Stimulated activated CD4-positive, alpha-beta T cell treated with anti-CD3 and anti-CD28 coated beads, Interleukin-4, amount 100 ng/mL, for 1 hour (primary cell): ENCODE measurements at places on chromosomes 6 and 20.

DNA sequence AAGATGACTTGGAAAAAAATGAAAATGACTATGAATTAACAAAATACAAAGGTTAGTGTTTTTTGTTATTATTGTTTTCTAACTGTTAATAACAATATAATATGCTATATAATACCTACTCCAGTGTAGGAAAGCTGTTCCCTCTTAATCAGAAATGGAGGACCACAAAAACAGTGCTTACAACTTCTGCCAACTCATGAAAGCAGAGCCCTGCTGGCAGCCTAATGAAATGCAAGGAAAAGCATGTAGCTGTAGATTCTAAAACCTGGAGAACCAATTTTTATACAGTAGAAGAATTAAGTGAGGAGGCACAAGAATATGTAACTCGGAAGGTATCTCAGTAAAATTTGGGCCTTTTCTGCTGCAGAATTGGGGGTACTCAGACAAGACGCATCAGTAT, 29.4 kb downstream of the PHIP start:
- no peak for DNase-seq

DNA sequence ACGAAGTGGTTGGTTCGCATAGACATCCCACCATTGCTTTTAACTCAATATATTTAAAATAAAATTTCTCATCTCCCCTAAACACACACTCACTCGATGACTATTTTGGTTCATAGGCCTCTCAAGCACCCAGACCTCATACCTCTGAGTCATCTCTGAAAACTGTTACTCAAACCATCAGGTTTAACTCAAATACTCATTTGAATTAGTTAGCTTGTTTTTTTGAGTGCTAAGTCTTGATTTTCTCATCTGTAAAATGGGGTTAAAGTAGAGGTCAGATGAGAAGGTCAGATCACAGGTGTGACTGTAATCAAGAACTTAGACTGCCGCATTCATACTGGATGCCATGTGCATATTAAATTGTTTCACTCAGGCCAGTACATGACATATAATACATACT, 243.9 kb upstream of the TENT5A start:
- no peak for DNase-seq

- no peak for DNase-seq
These were observed 798.5 kb upstream of the EPHA7 start for GRCh38 chr6:94217836-94218235.

DNA sequence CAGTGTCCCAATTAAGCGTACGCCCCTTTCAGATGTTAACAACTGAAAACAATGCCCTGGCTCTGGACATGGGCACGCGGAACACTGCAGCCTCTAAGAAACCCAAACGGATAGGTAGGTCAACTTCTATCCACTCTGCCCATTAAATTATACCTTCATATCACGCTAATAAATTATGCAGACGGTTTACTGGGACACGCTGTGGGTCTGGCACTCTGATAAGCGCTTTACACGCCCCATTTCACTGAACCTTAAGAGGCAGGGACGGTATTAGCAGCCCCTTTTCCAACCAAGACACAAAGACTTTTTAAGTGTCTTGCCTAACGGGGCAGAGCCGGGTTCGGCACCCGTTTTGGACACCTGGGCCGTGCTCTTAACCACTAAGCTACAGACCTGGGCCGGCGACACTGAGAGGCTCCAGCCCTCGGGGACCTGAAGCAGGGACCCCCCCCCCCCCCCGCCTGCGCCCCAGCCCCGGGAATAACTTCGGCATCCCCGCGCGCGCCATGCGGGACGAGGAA, 744 bp downstream of the STAU1 start:
- DNase-seq = no peak

DNA sequence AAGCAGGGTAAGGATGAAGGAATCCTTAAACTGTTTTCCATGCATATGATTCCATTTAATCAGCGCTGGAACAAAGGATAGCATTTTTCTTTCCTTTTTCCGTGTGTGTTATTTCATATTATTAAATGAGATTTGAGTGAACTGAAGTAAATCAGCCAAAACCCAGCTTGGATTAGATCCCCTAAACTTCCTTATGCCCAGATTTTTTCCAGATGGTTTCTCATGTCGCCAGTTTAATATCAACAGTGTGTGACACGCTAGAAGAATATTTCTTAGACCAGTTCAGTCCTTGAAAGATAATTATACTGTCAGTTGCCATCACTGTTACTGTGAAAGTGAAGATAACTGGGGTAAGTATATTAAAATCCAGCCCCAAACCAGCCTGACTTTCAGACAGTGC, 1009.4 kb downstream of the KIF16B start:
- DNase-seq = no peak

- no peak for DNase-seq
These were observed 30.2 kb upstream of the GGTLC1 start for GRCh38 chr20:24018796-24019195.

- DNase-seq = no peak
These were observed 50.0 kb downstream of the SRC start for GRCh38 chr20:37395921-37396415.

DNA sequence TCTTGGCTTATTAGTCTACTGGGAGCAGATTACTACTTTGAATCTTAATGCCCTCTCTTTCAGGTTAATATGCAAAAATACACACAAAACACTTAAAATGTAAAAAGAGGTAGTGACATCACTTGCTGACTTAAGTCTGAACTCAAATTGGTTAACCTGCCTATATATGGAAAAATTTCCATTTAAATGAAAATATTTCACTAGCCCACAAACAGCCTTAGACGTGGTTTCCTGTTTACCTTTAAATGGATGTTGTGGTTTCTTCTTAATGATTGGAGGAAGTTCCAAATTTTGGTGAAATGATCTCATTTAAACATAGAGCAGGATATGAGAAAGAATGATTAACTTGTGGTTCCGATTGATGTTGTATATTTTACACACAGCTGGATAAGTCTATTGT, 553.7 kb downstream of the CD109 start:
- DNase-seq = no peak

DNA sequence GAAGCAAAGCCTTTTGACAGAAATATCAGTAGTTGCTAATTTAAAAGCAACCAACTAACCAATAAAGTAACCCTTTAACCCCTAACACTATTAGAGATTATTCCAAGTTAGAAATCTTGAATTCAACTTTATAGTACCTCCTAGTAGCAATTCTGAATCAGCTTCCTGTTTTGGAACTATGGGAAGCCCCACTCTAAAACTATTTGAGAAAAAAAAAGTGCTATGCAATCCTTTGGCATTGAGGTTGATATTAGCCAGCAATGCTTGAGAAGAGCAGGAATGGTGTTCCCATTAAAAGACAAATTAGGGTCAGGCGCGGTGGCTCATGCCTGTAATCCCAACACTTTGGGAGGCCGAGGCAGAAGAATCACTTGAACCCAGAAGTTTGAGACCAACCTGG, 306.2 kb upstream of the ZFP64 start:
- no peak for DNase-seq

- no peak for DNase-seq
These were observed 35.6 kb downstream of the BRPF3 start for GRCh38 chr6:36232172-36232571.

DNA sequence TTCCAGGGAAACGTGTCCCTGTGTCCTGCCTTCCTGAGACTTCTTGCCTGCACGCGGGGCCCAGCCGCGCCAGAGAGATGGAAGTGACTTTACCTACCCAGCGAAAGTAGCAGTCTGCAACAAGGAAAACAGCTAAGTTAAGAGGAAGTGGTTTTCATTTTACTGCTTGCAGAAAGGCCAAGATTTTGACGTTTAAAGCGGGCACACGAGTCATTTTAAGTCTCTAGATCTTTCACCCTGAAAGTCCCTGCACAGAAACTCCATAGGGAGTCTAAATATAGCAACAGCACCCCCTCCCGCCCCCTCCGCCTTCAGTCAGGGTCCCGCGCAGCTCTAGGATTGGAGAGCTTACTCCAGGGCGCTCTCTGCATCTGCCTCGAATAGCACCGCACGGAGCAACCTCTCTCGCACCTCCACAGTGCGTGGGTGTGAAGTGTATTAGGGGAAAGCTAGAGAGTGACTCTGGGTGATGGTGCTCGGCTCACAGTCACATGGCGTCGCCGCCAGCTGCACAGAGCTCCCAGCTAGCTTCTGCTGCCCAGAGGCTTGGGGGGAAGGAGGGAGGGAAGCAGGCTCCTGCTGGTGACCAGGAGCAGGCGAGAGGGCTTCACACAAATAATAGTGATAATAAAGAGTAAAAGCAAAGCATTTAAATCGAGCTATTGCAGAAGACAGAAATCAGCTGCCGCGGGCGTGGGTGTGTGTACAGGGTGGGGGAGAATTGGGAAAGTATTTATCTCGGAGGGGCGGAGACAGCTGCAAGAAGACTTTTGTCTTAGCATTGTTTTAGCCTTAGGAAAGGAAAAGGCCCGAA, 1.8 kb upstream of the KCNQ5 start:
- peak; percentile 78 for DNase-seq

GRCh38 chr6:62229231-62229630, 56.8 kb downstream of the KHDRBS2 start:
- no peak for DNase-seq

GRCh38 chr20:53580376-53581111, 13.1 kb downstream of the ZNF217 start:
- DNase-seq = no peak

- DNase-seq = no peak
These were observed 83.5 kb upstream of the SULF2 start for GRCh38 chr20:47868744-47869143.
